MG63 (cell line): ENCODE measurements at places on chromosomes 12 and 14. TPM values are rescaled to one million over a fixed set of nuclear protein-coding genes. Genes with fewer than 3 reads are reported as not detected.

- no peak for DNase-seq
Observed at GRCh38 chr12:109764123-109764522, 50.5 kb downstream of the FAM222A start.

GRCh38 chr14:75426332-75427125 is 1.3 kb upstream of the JDP2 start:
- DNase-seq = no peak

The WIF1 gene
- total RNA-seq = 0.23 TPM in 1 of 2 replicates, not detected in the other

- DNase-seq = no peak
Observed at GRCh38 chr14:71344506-71344905, 437.2 kb downstream of the PCNX1 start.

DNA sequence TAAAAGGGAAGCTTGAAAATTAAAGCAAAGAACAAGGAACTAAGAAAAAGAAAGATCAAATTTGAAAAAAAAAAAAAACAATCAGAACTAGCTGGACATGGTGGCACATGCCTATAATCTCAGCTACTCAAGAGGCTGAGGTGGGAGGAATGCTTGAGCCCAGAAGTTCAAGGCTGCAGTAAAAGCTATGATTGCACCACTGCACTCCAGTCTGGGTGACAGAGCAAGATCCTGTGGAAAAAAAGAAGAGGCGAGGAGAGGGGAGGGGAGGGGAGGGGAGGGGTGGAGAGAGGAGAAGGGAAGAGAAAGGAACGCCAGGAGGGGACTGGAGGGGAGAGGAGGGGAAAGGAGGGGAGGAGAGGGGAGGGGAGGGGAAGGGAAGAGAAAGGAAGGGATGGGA is 43.0 kb downstream of the EEA1 start:
- no peak for DNase-seq

DNA sequence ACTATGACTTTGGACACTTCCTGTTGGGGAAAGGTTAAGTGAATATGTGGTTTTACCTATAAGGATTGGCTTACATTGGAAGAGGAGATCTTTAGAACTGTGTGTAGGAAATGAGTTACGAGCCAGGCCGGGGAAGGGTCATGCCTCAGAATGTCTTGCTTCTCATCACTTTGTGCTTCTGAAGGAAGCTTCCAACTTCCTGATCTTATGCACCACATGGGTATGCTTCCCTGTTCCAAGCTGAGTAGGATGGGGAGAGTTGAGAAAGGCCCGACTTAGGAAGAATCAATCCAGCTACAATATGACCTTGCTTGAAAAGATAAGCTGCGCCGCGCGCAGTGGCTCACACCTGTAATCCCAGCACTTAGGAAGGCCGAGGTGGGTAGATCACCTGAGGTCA is 59.9 kb downstream of the STXBP6 start:
- no peak for DNase-seq
